ENCODE measurements at places on chromosomes 1 and 21. TPM values are rescaled to one million over a fixed set of nuclear protein-coding genes. Genes with fewer than 3 reads are reported as not detected.

- no peak for DNase-seq
Measured at GRCh38 chr1:214154596-214155292, 126.2 kb upstream of the SMYD2 start.

ZDHHC18 gene
- polyA plus RNA-seq, result 20.4 TPM

TMEM50A gene
- polyA plus RNA-seq, result 82.6 TPM

CYYR1 gene
- 82.5 TPM for polyA plus RNA-seq

DEPDC1 gene
- polyA plus RNA-seq, result 30.8 TPM

- DNase-seq, result no peak
Measured at GRCh38 chr21:32981096-32981495, 44.6 kb upstream of the OLIG2 start.

PLEKHA6 gene
- 16.4 TPM for polyA plus RNA-seq

RAB7B gene
- polyA plus RNA-seq, result 2.8 TPM

DNA sequence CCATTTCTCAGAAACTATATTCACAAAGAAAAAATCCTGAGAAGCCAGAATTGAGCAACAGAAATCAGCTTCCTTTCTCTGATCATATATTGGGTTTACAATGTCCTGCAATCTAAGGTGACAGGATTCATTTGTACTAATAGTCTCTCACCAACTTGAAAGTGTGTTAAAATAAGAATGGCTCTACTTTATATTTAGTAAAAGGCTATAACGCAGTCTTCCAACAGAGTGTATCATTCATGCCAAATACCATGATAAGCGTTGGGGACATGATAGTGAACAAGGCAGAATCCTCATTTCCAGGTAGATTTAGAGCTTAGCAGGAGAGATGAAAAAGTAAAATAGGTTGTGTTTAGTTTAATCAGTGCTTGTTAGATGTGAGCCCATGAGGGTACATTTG is 519.2 kb upstream of the ZRANB2 start:
- DNase-seq, result no peak

ANKRD34A gene
- polyA plus RNA-seq, result 0.77 TPM

- DNase-seq, result no peak
Measured at GRCh38 chr1:53678938-53679825, 59.8 kb downstream of the GLIS1 start.

VWA5B1 gene
- 0.57 TPM for polyA plus RNA-seq

DNA sequence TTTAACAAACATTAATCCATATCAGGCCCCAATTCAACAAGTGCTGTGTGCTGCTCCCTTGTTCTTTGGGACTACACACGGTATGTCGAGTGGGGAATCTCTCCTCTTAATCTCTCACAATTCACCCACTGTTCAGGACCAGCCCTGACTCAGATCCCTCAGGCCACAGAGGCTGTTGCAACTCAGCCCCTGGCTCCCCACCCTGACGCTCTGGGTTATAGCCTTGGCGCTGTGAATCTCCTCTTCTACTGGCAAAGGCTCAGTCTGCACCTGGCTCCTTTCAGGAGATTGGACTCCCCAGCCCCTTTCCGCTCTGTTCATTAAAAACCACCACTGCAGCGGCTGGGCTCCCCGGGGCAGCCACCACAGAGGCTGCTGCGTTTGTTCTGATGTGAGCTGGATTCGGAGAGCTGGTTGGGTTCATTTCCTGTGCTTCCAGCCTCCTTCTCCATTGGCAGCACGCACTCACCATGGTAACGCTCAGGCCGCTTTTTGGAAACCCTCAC is 13.0 kb downstream of the CAPN8 start:
- no peak for DNase-seq

DNA sequence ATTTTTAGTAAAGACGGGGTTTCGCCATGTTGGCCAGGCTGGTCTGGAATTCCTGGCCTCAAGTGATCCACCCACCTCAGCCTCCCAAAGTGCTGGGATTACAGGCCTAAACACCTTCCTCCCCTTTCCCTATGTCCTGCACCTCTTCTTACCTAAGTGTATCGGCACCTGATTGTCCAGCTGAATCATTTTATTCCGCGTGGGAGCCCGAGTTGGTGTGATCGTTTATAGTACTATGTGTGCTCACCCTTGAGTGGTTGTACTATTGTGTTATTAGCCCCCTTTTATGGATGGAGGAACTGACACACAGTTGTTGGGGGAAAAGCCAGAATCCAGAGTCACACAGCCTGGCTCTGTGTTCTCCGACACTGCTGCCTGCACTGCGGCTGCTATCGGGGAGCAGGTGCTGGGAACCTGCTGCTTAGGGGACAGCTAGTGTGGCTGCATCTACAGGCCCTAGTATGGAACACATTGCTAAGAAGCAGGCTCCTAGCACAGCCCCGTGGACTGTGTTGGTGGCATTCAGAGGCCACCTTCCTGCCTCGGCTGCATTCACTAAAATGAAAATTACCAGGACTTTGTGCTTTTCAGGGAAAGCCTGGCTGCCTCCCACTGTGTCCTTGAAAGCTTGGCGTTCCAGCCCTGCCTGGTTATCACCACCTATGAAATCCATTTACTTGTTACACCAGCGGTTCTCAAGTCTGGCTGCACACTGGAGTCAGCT is 21.6 kb downstream of the ENO1 start:
- DNase-seq, result no peak

DNA sequence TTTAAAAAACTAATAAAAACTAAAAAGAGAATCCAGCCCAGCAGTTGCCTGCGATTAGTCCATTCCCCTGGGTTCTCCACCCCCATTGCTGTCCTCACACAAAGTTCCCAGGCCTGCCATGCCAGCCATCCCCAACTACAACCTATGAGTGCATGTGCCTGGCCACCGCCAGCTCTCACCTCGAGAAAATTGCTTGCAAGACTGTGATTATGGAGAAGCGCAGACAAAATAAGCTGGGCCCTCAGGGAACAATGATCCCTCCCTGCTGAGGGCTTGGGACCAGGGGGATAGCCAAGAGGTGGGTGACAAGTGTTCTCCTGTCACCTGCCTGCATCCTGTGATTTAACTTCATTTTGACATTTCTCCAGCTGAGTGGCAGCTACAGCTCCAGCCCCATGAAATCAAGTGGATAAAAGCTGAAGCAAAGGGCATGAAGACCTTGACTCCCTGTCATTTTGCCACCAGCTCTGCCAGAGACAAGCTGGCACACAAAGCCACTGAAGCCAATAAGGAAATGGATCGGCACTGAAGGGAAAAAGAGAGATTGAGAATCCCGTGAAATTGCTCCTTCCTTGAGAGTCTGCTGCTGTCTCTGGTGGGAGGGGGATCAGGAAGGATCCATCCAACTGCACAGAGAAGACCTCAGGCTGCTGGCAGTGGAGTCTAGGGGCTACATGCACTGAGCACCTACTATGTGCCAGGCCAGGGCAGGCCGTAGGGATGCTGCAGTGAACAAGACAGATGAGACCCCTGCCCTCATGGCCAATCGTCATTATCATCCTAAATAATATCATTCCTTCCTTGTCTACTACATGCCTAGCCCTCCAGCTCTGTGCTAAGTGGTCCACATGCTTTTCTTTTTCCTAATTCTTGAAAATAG is 40.7 kb downstream of the MATN1 start:
- DNase-seq, result no peak

- no peak for DNase-seq
Measured at GRCh38 chr1:159184201-159184600, 12.8 kb downstream of the CADM3 start.

GRCh38 chr1:1842360-1843146 is 48.3 kb downstream of the GNB1 start:
- DNase-seq, result no peak

GRCh38 chr1:226884116-226884625 is 13.8 kb downstream of the PSEN2 start:
- DNase-seq, result no peak

GRCh38 chr21:42784896-42785451 is 94.4 kb downstream of the WDR4 start:
- DNase-seq, result no peak

DNA sequence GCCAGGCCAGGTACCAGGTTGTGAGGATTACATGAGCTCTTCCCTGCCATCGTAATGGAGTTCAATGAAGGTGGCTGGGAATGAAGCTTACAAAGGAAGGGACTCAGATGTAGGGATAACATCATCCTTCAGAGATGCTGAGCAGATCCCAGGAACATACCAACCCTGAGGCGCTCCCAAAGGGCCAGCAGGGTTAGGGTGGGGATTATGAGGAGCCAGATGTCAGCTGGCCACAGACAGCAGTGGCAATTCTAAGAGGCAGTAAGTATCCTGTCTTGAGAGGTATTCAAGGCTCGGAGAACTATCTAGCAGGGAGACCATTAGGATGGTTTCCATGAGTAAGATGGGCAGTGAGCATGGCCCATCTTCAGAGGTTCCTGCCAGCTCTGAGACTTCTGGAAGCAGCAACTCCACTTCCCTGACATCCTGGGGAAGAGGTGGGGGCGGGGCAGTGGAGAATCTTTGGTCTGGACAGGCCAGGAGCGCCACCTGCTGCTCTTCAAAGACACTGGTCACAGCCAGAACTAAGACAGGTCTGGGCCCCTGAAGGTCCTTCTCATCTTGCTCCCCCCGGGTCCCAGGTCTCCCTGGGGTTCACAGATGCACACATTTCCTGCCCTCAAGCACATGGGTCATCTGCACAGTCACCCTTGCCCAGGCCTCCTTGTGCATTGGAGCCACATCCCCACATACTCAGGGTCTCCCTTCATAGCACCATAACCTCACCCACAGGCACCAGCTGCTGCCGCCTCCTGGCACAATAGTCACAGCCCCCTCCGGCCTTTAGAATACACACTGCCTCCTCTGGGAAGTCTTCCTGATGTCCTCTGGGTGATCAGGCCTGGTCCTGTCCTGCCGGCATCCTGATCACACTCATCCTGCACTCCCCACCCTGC is 2.7 kb upstream of the SDC3 start:
- peak; percentile 72 for DNase-seq

GRCh38 chr21:26840201-26840600 is 5.0 kb downstream of the ADAMTS1 start:
- no peak for DNase-seq

NMNAT2 gene
- polyA plus RNA-seq, result 1.5 TPM

DNA sequence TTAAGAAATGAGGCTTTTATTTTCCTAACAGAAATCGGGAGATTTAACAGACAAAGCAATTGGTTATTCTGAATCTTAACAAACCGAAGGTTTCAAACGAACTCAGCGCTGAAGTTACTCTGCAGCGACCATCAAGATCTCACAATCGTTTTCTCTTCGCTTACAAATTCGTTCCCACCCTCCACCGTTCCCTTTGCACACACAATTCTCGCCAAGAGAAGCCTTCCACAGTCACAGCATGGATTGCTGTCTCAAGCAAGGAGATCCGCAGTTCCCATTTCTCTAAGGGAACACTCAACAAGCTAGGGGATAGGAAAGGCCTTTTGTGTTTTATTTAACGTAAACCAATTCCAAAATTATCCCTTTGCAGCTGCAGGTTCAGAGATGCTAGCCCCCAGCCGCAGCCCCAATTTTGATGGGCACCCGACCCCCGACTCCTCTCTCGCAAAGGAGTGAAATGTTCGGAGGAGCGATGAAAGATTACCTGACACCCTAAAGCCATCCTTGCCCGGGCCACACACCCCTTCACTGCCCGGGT is 755 bp downstream of the FBXO42 start:
- DNase-seq, result peak; percentile 26

- DNase-seq, result no peak
Measured at GRCh38 chr1:16294219-16295212, 57.5 kb upstream of the CPLANE2 start.

CFAP141 gene
- 3.9 TPM for polyA plus RNA-seq

FCER1A gene
- polyA plus RNA-seq, result 0.59 TPM

GRCh38 chr21:46392921-46393320 is 65.8 kb upstream of the DIP2A start:
- DNase-seq, result no peak

DNA sequence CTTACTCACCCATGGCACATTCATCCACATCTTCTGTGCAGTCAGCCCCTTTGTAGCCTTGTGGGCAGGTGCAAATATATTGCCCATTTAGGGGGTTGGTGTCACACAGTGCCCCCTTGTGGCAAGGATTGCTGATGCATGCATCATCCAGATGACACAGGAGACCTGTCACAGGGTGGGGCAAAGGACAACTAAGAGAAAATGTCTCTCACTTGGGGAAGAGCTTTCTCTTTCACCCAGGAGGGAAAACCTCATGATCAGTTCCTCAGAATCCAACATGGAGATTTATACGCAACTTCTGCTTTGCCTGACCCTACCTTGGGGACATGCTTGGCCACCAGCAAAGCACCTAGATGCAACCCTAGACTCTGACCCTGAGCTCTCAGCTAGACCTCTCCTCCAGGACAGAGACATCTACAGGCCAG is 71.8 kb upstream of the ADAM30 start:
- DNase-seq, result no peak

FMN2 gene
- polyA plus RNA-seq, result 1.8 TPM

GRCh38 chr1:53535846-53536245 is 76.6 kb downstream of the DMRTB1 start:
- no peak for DNase-seq

GRCh38 chr21:45974073-45975019 is 7.2 kb upstream of the COL6A1 start:
- peak; percentile 25 for DNase-seq

LAD1 gene
- polyA plus RNA-seq, result 14.5 TPM

DNA sequence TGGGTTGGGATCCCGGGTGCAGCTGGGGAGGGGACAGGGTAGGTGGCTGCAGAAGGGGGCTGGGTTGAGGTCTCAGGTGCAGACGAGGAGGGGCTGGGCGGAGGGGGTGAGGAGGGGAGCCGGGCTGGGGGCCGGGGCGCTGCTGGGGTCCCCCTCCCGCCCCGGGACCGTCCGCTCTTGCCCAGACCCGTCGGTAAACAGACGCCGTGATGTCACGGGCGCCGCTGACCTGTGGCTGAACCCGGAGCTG is 22.3 kb downstream of the DHRS3 start:
- DNase-seq, result no peak

- peak; percentile 29 for DNase-seq
Measured at GRCh38 chr1:220943319-220943996, 64.2 kb downstream of the HLX start.

DNA sequence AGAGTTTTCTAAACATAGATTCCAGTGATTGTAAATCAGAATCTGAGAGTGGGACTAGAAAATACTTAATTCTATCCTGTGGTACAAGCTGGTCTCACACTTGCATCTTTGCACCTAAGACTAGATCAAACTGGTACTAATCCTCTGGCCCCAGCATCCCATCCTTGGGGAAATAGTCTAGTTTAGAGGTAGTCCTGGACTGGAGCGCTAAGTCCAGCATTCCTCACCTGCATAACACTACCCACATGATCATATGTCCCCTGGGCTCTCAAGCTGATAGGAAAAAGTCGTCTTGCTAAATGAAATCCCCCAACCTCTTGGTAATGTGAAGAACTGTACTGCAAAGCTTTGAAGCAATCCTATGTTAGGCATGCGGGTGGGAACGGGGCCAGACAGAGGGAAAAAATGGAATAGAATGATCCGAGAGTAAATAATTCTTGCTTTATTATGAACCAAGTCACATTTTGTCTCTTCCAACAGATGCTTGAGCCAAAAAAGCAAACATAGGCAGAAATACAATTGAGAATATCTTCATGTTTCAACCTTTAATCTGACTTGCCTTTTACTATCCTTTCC is 4.8 kb downstream of the COX20 start:
- DNase-seq, result no peak

CFAP107 gene
- polyA plus RNA-seq, result 3.0 TPM

HSD3B2 gene
- polyA plus RNA-seq, result 0.23 TPM

ADORA3 gene
- 0.62 TPM for polyA plus RNA-seq

LAMC2 gene
- 53.7 TPM for polyA plus RNA-seq

RIPPLY3 gene
- polyA plus RNA-seq, result 1.4 TPM

- no peak for DNase-seq
Measured at GRCh38 chr1:221706876-221707582, 34.9 kb downstream of the DUSP10 start.

- no peak for DNase-seq
Measured at GRCh38 chr1:182110635-182111034, 49.1 kb upstream of the ZNF648 start.

- no peak for DNase-seq
Measured at GRCh38 chr1:23118957-23119792, 49.5 kb downstream of the LUZP1 start.

Measured in right lung (tissue), 10 donors.